ENCODE measurements at places on chromosomes 7 and 10.

- DNase-seq = no peak
These were observed 893.0 kb downstream of the NRG3 start for GRCh38 chr10:82768040-82768439.

- no peak for DNase-seq
These were observed 197.1 kb upstream of the CXCL12 start for GRCh38 chr10:44581996-44582395.

GRCh38 chr7:152896217-152896616 is 136.7 kb downstream of the ACTR3B start:
- DNase-seq = no peak

DNA sequence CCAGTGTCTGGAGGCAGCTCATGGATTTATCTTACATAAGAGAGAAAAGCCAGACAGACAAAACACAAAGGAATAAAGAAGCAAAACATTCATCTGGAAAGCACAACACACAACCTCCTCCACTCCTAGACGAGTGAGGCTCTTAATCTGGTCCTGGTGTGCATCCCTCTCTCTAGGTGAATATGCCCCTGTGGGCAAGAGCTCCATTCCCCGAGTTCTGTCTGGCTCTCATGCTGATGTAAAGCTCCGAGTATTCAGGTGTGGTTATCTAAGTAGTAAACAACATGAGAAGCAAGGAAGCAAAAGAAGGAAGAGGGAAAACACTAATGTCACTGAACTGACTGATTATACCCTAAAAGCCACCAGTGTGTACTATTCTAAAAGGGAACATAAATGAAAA is 47.9 kb upstream of the FEZF1 start:
- no peak for DNase-seq

DNA sequence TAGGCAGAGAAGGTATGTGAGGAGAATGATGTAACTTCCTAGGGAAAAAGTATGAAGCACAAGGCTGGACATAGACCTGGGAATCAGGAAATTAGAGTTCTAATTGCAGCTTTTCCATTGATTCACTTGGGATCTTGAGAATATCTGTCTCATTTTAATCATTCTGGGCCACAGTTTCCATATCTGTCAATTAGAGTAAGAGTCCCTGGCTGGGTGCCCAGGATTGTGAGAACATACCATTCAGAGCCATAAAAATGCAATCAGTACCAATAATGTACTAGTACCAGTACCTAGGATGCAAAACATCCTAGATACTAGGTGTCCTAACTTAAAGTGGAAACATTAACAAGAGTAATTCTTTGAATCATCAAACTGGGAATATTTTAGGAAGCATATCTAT is 29.6 kb downstream of the CAV1 start:
- peak; percentile 12 for DNase-seq

GRCh38 chr10:69451784-69452251 is 553 bp downstream of the TSPAN15 start:
- no peak for DNase-seq

Measured in hematopoietic multipotent progenitor cell treated with erythropoietin and hydrocortisone succinate and interleukin-3 and kit ligand, for 4 days (in vitro differentiated cells).